Activated CD4-positive, alpha-beta memory T cell treated with anti-CD3 and anti-CD28 coated beads for 36 hours (primary cell): ENCODE measurements at places on chromosomes 3 and 15. TPM values are rescaled to one million over a fixed set of nuclear protein-coding genes. Genes with fewer than 3 reads are reported as not detected.

The ISG20 gene
- 68.2 TPM for total RNA-seq

The COL6A5 gene
- total RNA-seq = not detected

The ZBED2 gene
- total RNA-seq = 609 TPM

The ATP6V1A gene
- 43.5 TPM for total RNA-seq

The SMCO1 gene
- total RNA-seq = not detected

GRCh38 chr3:72618739-72619138 lies 229.5 kb downstream of the SHQ1 start:
- DNase-seq = no peak

DNA sequence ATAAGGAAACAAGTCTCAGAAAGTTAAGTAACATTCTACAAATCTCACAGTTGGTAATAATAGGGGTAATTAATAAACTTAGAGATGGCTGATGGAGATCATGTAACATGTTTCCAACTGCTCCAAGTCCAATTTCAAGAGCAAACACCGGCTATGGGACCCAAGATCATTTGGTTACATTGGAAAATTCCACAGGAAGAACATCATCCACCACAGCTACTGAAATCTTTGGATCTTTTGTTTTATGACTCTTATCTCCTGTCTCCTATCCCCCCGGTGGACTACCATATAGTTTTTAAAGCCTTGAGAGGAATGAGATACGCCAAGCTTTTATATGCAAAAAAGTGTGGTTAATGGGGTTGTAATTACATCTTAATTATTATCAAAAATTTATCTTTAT lies 216.1 kb downstream of the WNT5A start:
- no peak for DNase-seq

DNA sequence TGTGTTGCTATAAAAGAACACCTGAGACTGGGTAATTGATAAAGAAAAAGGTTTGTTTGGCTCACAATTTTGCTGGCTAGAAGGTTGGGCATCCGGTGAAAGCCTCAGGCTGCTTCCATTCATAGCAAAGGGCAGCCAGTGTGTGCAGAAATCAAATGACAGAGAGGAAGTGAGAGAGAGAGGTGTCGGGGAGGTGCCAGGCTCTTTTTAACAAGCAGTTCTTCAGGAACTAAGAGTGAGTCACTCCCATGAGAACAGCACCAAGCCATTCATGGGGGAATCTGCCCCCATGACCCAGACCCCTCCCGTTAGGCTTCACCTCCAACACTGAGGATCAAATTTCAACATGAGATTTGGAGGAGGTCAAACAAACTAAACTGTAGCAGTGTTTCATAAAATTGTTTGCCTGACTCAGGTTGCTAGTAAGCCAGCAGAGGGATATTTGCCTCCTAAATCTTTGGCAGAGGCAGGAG lies 4.5 kb upstream of the PARP15 start:
- peak; percentile 66 for DNase-seq

DNA sequence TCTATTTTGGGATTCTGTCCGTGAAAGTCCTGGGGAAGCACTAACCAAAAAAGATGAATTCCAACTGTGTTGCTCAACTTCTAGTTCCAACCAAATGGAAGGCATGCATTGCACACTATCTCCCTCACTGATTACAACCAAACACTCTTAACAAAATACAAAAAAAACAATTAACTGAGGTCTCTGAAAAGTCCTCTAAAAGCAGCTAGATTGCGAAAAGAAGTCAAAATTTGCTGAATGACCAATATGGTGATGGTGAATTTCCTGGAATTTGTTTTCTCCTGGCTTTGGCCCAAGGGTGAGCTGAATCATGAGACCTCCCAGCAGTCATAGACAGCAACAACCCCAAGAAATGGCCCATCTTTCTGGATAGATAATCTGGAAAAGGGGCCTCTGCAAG lies 28.3 kb downstream of the CYP19A1 start:
- DNase-seq = no peak

- peak; percentile 59 for DNase-seq
Measured at GRCh38 chr3:52225452-52226228, at the start of gene TLR9. Gene TLR9, minus strand, starts transcription at chr3:52225645. Its CDS starts 116 bp downstream, at chr3:52225529.

GRCh38 chr3:20254268-20255117 lies 68.5 kb upstream of the SGO1 start:
- DNase-seq = no peak

GRCh38 chr3:4938281-4938982 lies 40.8 kb upstream of the BHLHE40 start:
- no peak for DNase-seq

GRCh38 chr3:46205286-46205960 lies 2.7 kb downstream of the CCR1 start:
- no peak for DNase-seq

DNA sequence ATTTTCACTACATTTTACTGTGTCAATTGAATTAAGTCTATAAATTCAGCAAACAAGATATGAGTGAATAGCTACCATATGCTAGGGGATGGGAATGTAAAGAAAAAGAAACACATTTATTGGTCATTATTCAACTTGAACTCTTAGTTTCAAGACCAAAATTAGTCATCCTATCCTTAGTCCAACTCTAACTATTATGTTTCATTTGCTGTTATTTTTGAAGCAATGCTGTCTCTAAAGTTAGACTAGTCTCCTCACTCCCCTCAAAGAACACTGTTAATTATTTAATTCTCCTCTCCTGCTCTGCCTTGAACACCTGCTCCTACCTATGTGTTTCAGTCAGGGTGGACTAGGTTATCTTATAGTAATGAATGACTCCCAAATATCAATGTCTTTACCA lies 920.9 kb downstream of the TUSC7 start:
- DNase-seq = no peak

GRCh38 chr15:25587616-25588340 lies 149.0 kb upstream of the UBE3A start:
- no peak for DNase-seq

- DNase-seq = no peak
Measured at GRCh38 chr15:101180620-101181307, 71.1 kb downstream of the CHSY1 start.

GRCh38 chr3:114542359-114542758 lies 248.5 kb downstream of the TIGIT start:
- no peak for DNase-seq

DNA sequence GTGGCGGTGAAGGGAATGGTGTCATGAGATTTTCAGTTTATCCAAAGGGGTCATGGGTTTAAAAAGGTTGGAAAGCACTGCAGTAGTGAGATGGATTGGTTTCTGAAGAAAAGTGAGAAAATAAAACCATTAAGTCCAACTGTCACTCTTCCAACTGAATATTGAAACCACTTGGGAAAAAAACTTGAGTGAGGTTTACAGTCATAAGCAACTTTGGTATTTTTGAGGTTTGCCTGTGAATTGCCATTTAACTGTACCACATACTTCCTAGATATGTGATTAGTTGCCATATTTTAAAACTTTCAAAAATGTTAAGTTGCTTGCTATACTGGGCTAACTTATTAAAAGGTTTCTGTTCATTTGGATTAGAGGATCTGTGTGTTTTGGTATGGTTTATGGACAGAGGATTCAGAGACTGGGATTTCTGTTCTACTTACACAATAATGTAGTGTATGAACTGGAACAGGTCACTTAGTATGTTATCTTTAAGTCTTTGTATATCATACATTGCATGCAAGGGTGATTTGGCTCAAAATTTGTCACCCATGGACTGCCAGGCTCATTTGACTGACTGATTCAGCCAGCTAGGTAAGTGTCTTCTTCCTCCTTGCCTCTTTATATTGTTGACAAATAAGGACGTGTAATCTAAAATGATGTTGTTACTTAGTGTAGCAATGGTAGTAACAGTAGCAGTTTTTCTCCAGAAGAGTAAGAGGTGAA lies 201.4 kb upstream of the EOMES start:
- DNase-seq = no peak
